Activated naive CD8-positive, alpha-beta T cell treated with anti-CD3 and anti-CD28 coated beads, Interleukin-2, amount 10 ng/mL, durations not matched to agents 7 days and 5 days (primary cell): ENCODE measurements at places on chromosomes 3 and 15. TPM values are rescaled to one million over a fixed set of nuclear protein-coding genes. Genes with fewer than 3 reads are reported as not detected.

- DNase-seq, result no peak
Observed at GRCh38 chr15:81284256-81285031, 39.5 kb downstream of the STARD5 start.

DNA sequence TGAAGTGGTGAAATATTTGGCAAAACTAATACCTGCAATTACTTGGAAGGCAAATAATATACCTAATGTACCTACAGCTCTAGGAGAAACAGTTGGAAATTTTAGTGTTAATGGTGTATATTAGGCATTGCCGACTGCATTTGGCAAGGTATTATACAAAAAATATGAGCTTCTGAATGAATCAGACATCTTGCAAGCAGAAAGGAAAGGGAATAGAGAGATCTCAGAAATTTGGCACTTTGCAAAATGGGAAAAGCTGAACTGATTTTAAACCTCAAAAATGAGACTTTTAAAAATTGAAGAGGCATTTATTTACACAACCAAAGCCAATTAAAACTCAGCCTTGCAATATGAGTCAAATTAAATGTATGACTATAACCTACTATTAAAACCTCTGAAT lies 40.2 kb upstream of the C15orf61 start:
- no peak for DNase-seq

- DNase-seq, result no peak
Observed at GRCh38 chr15:65115542-65115941, 542 bp upstream of the UBAP1L start.

DNA sequence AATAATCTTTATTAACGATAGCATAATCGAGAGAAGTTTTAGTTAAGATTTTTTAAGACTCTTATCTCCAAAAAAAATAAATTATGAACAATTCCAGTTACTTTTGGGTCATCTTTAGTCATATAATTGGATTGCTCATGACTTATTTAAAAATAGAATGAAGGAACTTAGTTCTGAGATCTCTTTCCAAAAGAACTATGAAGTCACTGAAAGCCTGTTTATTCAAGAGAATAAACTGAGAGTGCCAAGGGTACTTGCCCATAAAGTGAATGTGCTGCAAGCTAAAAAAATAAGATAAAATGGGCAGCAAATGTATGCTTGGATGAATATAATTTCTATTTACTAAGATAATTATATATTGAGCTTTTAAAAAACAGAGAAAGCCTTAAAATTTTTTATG lies 176.5 kb upstream of the PLSCR5 start:
- no peak for DNase-seq

GRCh38 chr15:71295603-71296314 lies 180.5 kb downstream of the THSD4 start:
- no peak for DNase-seq

GRCh38 chr3:179882292-179882691 lies 154.4 kb downstream of the PEX5L start:
- DNase-seq, result no peak

- DNase-seq, result no peak
Observed at GRCh38 chr3:153503873-153504272, 341.8 kb downstream of the RAP2B start.

DNA sequence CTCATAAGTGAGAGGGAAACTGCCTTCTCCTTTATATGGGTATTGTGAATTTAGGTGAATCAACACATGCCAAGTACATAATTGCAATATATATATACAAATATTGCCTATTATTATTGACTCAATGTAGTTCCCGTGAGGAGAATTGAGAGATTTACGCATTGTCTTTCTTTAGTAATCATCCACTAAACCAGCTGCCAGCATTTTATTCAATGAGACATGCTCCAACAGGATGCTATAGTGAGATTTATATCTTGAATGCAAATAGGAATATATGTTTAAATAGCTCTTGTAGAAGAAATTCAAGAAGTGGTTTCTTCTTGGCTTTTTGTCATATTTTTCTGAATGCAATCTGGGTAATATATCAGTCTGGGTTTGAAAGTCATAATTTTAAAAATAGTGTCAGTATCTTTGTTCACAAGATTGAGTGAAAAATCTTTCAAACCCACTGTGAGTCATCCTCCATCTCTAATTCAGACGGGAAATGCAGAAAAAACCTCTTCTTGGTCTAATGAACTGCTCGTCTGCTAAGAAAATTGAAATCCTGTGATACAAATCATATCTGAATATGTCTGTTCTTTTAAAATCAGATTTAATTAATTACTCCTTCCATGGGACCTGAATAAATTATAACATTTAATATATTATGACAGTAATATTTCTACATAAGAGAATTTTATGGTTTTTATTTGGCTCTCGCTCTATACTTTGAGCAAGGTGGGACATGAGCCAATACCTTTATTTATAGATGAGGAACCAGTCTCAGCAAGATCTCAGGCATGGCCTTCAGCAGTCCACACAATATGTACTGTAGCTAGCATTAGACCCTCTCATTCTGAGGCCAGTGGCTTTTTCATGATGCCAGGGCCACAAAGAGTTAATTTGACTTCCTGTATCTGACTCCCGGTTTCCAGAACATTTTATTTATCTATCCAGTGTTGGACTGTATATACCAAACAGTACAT lies 516.0 kb downstream of the GABRG3 start:
- no peak for DNase-seq

DNA sequence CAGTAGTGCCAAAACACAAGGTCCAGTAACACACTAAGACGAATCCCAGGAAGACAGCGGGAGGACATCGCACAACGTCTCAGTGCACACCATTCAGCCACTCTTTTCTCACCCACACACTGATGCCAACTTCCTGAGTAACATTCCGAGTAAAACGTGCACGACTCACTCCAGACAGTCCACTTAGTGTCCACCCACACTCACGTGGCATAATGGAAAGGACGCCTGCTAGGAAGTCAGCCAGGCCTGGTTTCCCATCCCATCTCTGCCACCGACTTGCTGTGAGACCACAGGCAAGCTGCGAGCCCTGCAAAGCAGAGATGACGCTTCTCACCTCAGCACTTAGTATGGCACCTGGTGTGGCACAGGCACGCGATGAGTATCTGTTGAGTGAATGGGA lies 36.8 kb upstream of the VGLL4 start:
- no peak for DNase-seq

GPR87 gene
- not detected for total RNA-seq

ST3GAL6 gene
- total RNA-seq, result 0.69 TPM

CDHR4 gene
- total RNA-seq, result 0.22 TPM

ACAN gene
- not detected for total RNA-seq

SAMMSON gene
- not detected for total RNA-seq

ADAMTS17 gene
- total RNA-seq, result 7.3 TPM
